ENCODE measurements at places on chromosomes 13 and 19.

- no peak for DNase-seq
Observed at GRCh38 chr19:42653841-42654240, 59.1 kb upstream of the CEACAM8 start.

DNA sequence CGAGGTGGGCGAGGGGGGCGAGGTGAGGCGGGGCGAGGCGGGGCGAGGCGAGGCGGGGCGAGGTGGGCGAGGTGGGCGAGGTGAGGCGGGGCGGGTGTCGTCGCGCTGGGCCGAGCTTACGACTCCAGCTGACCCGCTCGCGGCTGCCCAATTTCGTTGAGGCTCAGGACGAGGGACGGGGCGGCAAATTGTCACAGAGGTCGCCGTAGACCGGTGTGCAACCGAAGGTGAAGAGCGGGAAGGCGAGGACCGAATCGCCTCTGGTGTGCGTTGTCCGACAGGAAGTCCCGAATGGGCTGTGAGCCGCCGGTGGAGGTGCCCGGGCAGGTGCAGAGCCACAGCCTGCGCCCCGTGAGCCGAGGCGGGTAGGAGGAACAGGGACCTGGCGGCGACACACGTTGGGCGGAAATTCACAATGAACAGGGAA lies at the start of gene LACC1:
Gene LACC1, plus strand, starts transcription at position 150 of the 427 bp plus-strand sequence. CDS start 1,082 bp downstream, outside the sequence.
- DNase-seq = no peak

GRCh38 chr19:53147645-53148044 lies 11.2 kb downstream of the ZNF347 start:
- no peak for DNase-seq

- DNase-seq = no peak
Observed at GRCh38 chr19:57637379-57637778, 4.4 kb downstream of the ZNF211 start.

DNA sequence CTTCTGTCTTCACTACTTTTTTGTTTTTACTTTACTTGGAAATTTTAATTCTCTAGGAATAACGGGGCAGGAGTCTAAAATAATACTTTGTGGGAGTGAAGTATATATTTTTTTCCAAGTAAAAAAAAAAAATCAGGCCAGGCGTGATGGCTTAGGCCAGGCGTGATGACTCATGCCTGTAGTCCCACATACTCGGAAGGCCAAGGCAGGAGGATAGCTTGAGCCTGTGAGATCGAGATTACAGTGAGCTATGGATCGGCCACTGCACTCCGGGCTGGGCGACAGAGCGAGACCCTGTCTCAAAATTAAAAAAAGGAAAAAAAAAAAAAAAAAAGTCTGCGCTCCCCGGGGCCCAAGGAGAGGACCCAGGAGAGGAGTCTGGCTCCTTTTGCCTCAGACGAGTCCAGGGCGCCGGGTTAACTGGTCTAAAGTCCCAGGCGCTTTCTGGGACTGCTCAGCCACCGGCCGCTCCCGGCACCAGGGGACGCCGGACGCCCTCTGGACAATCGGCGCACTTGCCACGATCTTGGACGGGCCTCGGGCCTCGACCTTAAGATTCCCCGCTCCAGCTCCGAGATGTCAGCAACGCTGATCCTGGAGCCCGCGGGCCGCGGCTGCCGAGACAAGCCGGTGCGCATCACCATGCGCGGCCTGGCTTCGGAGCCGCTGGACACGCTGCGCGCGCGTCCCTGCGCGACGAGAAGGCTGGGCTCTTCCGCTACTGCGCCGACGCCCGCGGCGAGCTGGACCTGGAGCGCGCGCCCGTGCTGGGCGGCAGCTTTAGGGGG lies 2.7 kb upstream of the ZFP82 start:
- no peak for DNase-seq

DNA sequence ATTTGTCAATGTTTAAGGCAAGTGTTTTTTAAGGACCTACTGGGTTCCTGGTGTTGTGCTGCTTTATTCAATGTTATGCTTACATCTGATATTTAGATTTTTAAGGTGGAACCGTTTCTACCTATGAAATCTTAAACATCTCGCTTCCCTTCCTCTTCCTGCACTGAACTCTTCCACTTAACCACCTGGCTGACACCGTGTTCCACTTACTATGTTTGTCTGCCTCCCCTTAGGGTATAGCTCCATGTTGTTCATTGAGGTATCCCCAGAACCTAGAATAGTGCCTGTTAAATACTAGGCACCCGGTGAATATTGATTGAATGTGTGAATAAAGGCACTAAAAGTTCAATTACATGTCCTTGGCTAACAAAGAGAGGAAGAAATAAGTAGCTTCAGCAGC lies 104.9 kb downstream of the RNF17 start:
- DNase-seq = no peak

- DNase-seq = no peak
Observed at GRCh38 chr19:47741544-47742140, 3.7 kb upstream of the NOP53 start.

GRCh38 chr19:45117167-45117594 lies 24.2 kb downstream of the PPP1R37 start:
- DNase-seq = no peak

DNA sequence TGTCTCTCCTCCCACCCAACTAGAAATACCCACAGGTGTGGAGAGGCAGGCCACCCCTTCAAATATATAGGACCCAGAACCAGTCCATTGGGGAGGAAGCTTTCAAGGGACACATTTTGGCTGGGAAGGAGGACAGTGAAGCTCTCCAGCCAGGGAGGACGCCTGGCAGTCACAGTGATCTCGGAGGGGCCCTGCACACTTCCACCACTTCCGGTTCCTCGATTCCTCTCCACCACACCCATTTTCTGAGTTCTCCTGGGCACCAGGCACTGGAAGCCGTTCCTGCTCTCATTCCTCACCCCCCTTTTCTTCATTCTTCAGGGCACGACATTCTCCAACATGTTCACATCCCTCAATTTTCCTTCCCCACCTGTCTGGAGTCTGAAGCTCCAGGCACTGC lies 30.4 kb upstream of the CEACAM21 start:
- no peak for DNase-seq

DNA sequence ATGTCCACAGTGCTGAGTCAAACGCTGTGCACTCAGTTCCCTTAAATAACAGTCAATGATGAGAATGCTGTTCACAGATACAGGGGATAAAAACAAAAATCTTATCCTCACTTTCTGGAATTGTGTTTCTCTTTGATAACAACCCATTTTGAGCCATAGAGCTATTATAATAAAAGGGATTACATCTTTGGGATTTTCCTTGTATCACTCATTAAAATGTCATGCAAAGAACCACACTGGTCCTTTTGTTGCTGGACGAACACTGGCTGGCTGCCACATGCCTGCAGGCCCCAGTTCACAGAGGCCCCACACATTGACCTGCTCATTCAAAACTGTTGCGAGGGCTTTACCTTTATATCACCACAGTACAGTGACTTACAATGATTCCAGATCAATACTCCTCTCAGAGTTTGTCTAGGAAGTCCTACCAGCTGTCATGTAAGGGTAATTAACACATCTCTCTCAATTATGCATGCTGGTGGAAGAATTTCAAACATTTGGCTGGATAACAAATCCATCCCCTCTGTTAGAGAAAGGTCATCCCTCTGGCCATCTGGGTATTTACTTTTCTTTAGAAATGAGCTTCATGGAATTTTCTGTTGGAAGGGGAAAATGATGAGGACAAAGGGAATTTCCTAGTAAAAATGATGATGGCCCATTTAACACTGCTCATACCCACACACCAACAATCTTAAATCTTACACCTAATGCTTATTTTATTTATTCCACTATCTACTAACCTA lies 85.9 kb downstream of the MBNL2 start:
- no peak for DNase-seq

DNA sequence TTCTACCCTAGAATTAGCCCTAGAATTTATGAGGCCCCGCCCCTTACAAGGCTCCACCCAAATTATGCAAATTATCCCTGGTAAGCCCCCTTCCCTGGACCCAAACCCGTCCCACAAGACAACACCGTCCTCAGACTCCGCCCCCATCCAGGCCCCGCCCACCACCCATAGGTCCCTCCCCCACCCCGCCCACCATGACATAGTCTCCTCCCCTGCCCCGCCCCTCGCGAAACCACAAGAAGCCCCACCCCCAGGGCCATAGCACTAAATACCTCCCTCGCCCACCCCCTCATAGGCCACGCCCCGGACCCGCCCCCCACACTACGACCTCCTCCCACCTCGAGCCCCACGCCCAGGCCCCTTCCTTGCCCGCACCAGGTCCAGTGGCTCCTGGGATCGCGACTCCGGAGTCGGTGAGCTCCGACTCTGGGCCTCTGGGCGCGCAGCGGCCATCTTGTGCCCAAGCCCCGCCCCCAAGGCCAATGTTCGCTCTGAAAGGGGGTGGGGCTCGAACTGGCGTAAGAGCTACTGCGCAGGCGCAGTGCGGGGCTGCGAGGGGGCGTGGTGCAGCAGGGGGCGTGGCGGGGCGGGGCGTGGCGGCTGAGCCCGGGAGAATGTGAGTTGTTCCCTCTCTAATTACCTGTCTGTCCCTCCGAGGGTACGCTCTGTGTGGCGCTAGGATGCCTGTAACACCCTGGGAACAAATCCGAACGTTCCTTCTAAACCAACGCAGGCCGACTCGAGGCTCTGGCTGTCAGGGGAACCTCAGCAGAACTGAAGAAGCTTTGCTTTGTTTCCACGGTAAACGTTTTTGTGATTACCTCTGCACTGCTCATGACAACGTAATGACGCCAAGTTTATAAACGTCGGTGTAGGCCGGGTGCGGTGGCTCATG lies at the start of gene ZNF784:
Gene ZNF784, minus strand, starts transcription at position 458 of the 895 bp plus-strand sequence. Its CDS starts 5 bp downstream, at position 453.
- no peak for DNase-seq

DNA sequence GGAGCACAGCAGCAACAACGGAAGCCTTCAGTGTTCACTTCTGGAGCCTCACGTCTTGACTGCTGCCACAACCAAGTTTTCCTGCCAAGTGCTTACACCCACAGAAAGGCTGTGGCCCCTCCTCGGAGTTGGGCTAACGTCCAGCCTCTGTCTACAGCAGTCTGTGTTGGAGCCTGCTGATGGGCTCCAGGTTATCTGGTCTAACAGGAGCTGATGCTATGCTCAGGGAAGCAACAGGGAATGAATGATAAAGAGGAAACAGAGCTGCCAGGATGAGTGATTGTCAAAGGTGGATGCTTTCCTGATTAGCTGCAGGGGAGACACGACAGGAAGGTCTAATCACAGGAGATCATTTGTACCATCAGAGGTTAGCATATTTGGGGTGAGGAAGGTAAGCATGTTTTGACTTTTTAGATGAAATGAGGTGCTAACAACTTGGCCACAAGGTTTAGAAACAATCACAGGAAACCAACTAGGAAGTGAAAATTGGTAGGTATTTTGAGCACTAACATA lies 53.8 kb upstream of the RCBTB2 start:
- DNase-seq = no peak

- DNase-seq = no peak
Observed at GRCh38 chr13:44104197-44104490, 224.4 kb downstream of the LACC1 start.

DNA sequence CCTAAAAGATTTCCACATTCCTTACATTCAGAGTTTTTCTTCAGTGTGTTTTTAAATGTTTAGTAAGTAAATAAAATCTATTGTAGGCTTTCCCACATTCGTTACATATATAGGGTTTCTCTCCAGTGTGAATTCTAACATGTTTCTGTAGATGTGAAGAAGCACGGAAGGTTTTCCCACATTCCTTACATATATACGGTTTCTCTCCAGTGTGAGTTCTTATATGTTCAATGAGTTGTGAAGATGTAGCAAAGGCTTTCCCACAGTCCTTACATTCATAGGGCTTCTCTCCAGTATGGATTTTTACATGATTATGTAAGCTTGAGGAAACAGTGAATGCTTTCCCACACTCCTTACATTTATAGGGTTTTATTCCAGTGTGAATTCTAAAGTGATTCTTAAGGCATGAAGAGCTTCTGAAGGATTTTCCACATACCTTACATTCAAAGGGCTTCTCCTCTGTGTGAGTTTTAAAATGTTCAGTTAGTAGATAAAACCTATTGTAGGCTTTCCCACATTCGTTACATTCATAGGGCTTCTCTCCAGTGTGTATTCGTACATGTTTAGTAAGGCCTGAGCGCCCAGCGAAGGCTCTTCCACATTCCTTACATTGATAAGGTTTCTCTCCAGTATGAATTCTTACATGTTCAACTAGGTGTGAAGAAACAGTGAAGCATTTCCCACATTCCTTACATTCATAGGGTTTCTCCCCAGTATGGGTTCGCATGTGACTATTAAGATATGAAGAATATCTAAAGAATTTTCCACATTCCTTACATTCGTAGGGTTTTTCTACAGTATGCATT lies 18.2 kb downstream of the ZNF121 start:
- DNase-seq = no peak

- DNase-seq = no peak
Observed at GRCh38 chr19:10111405-10111811, at the start of gene P2RY11. TSS of gene P2RY11 (plus strand) at chr19:10111693. CDS start at chr19:10111722, 29 bp downstream.

GRCh38 chr19:35975608-35976214 lies 19.3 kb upstream of the SDHAF1 start:
- no peak for DNase-seq

DNA sequence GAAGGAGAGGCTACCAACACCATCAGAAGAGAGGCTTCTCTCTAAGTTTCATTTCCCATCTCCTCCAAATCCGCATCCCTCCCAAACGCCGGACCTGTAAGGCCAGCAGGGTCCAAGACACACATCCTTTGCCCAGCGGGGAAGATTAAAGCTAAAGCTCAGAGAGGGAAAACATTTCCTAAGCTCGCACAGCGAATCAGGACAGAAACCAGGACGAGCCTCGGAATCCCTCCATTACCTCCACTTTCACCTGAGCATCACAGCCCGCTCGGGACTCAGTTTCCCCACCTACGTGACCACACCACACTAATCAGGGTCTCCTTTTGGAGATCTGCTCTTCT lies 711 bp upstream of the FOSB start:
- no peak for DNase-seq

GRCh38 chr19:2039089-2039958 lies 11.7 kb downstream of the MKNK2 start:
- no peak for DNase-seq

GRCh38 chr19:29450812-29451211 lies 75.0 kb upstream of the VSTM2B start:
- DNase-seq = no peak

- DNase-seq = no peak
Observed at GRCh38 chr13:29977476-29978120, 127.2 kb upstream of the UBL3 start.

DNA sequence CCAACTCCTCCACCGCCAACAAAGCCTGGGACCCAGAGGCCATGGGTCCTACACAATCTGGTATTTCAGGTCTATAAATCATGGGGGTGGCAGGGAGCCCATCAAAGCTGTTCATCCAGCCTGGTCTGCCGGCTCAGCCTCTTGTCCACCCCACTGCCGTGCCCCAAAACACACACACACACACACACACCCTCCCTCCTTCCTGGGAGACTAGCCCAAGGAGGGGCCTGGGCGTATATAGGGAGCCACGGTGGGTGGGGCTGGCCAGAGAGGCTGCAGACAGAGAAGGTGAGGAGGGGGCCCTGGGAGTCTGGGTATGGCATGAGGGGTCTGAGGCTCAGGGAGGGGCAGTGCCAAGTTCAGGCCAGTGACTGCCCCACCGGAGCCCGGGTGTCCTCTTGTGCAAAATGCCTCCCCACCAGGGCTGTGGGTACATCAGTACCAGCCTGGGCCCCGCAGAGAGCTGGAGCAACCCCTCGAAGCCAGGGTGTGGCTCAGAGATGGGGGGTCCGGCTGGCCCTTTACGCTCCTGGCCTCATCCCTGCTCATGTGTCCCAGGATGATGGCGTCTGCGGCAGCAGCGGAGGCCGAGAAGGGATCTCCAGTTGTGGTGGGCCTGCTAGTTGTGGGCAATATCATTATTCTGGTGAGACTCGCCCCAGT lies at the start of gene UPK1A:
Gene UPK1A, plus strand, starts transcription at position 267 of the 663 bp plus-strand sequence. Its CDS starts 296 bp downstream, at position 563.
- no peak for DNase-seq

GRCh38 chr19:57587529-57587928 lies 3.6 kb downstream of the ZIK1 start:
- peak; percentile 80 for DNase-seq

- DNase-seq = peak; percentile 7
Observed at GRCh38 chr13:109870696-109871370, 84.5 kb upstream of the IRS2 start.

All from AG09309 (cell line).